Kidney capillary endothelial cell (primary cell): ENCODE measurements at places on chromosomes 2 and 18.
A peak's percentile ranks its signal among the peaks of the same experiment; 100 is the strongest.

- no peak for DNase-seq
These were observed 615.5 kb upstream of the SETBP1 start for GRCh38 chr18:44065206-44065605.

DNA sequence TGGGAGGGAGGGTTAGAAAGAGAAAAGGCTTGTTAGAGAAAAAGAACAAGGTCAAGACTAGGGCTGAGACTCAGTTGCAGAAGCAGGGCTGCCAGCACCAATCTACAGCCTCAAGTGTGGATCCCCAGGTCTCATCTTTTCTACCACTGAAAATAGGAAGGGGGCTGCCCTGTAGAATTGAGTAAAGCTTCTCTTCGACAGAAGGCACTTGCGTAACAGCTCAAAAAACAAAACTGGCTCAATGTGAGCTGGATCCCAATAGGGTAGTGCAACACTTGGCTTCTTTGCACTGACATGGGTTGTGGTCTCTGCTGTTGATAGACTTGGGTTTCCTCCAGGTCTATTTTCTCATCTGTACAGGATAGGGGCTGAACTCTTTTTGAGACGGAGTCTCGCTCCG, 1.8 kb upstream of the MPV17 start:
- no peak for DNase-seq

- DNase-seq, result peak; percentile 98
These were observed 64.3 kb downstream of the BABAM2 start for GRCh38 chr2:27954771-27955383.

DNA sequence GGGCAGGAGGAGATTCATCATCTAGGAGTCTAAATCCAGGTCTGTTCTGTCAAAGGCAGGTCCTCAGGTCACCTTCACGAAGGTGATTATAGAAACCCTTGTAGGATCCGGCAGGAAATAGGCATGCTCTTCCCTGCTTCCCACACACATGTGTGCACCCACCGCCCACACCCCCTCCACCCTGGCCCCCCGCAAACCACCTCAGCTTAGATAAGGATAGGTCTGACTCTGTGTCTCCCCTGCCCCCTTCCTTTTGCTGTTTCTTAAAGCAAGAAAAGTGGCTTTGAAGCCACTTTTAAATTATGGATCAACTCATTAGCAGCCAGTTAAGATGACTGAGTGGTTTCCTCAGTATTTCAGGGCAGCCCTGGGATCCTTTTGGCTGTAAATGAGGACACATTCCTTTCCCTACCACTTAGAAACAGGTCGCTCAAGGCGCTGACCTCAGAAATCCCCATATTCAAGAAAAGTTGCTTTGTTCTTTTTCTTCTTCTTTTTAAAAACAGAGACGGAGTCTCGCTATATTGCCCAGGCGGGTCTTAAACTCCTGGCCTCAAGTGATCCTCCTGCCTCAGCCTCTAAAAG, 14.5 kb upstream of the CIB4 start:
- DNase-seq, result no peak

DNA sequence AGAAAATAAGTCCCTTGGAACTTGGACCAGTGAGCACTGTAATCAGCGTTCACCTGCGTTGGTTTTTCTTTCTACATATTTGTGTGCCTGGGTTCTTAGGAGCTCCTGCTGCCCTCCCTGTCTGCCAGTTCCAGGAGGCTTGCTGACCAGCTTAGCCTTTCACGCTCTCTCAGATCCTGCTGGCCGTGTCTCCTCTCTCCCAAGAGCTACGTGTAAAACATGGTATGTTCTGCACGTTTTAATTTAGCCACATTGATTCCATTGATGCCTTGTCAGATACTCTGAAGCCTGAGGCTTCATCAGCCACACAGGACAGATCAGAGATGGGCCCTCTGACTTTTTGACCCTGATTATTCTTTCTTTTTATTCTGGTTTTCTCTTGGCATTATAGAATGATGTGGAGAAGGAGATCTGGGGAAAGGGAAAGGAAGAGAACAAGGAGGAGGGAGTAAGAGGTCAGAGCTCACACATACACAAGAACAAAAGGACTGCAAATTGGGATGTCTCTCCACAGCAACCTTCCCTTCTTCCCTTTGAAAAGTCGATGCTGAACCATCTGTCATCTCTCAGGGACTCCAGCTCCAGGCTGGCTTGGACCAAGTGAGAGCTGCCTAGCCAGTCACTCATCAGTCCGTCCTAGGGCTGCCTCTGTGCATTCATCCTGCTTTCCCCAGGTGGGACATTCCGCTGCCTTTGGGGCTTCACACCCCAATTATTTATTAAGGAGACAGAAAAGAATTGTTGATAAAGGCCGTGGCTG, 152.8 kb downstream of the PIK3C3 start:
- no peak for DNase-seq
